RCC 7860 (cell line): ENCODE measurements at places on chromosomes 3 and 15.

DNA sequence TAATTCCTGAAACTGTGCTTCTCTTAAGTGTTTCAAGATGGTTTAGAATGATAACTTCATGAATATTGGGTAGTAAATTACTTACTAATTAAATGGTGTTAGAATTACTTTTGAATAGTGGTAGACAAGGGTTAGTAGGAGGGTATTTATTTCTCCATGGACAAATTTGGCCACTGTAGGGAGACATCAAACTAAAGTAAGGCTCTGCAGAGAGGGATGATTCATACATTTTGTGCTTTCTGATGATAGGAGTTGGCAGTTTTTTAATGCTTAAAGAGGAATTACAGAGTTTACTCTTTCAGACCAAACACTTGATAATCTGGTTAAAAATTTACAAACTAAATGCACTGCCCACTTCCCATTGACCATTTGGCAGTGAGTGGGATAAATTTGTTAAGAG lies 127.6 kb downstream of the NAALADL2 start:
- no peak for DNase-seq

DNA sequence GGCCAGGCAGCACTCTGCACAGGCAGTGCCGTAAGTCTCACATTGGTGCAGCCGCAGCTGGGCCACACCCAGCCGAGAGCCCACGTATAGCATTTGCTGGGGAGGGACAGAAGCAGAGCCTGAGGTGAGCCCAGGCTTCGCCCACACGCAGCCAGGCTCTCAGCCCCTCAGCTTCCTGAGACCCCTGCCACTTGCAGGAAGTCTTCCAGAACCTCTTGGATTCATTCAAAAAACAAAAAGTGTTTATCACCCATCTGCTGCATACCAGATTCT lies 6.9 kb downstream of the SEMA3G start:
- DNase-seq = no peak

DNA sequence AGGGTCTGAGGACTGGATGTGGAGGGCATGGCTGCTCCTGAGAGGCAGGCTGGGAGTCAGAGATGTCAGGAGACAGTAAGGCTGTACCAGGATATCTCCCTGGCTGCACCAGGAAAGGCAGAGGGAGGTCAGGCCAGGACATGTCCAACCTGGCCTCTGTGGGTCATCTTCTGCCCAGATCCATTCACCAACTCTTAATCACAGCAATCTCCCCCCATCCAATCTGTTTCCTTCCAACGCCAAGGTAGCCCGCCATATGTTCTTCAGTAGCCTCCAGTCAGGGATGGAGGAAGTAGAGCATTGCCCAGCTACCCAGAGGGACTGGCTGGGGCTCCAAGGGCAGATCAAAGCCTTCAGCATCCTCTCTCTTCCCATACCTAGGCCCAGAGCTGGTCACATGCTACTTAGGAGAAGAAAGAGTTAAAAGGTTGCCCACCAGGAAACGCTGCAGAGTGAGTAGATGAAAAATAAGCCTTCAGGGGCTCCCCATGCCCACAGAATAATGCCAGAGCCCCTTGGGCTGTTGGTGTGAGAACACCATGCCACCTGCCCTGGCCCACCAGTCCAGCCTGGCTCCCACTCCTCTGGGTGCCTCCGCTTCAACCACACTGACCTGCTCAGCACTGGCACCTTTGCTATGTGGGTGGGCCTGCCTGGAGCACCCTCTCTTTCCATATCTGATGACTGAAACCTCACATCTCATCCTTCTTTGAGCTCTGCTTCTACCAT lies 176.8 kb downstream of the MEGF11 start:
- no peak for DNase-seq

GRCh38 chr3:47715928-47716327 lies 65.8 kb downstream of the SMARCC1 start:
- peak; percentile 50 for DNase-seq

DNA sequence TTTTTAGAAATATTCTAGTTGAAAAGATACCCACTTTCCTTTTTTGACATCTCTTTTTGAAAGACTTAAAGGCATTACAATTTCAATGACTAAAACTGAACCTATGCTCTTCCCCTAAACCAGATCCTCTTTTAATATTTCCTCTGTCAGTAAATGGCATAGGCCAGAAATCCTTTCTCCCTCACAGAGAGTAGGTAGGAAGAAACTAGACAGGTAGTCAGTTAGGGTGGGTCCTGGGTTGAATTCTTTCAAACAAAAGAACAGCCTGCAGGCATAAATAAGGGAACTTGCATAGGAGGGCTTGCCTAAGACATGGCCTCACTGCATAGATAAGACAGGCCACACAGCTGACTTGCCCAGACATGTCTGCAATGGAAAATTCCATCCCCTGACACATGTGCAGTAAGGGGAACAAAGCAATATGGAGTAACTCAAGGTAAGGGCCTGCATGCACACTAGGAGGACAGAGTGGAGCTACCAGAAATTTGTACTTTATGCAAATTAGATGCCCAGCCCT lies 23.1 kb downstream of the PLSCR5 start:
- DNase-seq = no peak

DNA sequence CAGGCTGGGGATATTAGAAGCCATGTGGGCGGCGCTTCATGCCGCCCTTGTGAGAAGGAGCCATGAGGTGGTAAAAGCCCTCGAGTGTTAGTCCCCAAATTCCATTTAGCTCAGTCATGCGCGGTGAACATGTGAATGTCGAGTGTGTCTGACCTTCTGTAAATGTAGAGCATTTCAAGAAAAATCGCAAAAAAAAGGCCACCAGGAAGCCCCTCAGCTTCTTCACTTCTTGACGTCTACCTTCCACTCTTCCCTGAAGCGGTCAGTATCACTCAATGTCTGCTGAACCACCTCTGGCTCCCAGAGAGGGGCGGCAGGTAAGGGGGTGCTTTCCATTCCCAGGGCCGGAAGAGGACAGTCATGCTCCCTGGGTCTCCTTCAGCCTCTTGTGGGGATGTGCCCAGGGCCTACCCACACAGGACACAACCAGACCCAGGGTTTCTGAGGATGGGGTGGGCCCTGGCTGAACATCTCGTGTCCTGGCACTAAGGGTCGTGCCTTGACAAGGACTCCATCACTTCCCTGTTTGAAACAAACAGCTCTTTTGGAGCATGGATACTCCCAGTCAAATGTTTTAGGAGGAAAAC lies 274.9 kb downstream of the FAM43A start:
- DNase-seq = no peak
